ENCODE measurements at places on chromosomes 1 and 21.

- no peak for DNase-seq
These were observed 207.1 kb downstream of the NFIA start for GRCh38 chr1:61289232-61290098.

DNA sequence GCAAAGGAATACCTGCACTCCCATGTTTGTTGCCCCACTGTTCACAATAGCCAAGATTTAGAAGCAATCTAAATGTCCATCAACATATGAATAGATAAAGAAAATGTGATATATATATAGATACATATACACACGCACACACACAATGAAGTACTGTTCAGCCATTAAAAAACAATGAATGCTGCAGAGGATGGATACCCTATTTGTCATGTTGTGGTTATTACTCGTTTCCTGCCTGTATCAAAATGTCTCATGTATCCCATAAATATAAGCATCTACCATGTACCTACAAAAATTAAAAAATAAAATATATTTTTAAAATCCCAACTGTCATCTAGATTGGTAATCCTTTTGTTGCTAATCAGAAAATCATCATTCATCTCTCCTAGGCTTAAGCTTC is 634.8 kb upstream of the ADGRL2 start:
- no peak for DNase-seq

- no peak for DNase-seq
These were observed 5.8 kb upstream of the PEAR1 start for GRCh38 chr1:156887734-156888133.

- DNase-seq, result no peak
These were observed 66.2 kb upstream of the RNPC3 start for GRCh38 chr1:103459346-103459745.

GRCh38 chr1:42424201-42424600 is 31.6 kb downstream of the ZMYND12 start:
- DNase-seq, result no peak

GRCh38 chr1:182587093-182587492 is 2.0 kb downstream of the RNASEL start:
- no peak for DNase-seq

GRCh38 chr1:6624710-6625583 is at the start of gene THAP3:
THAP3 (plus strand) TSS chr1:6624868; CDS start chr1:6625219, 351 bp downstream.
- peak; percentile 85 for DNase-seq

DNA sequence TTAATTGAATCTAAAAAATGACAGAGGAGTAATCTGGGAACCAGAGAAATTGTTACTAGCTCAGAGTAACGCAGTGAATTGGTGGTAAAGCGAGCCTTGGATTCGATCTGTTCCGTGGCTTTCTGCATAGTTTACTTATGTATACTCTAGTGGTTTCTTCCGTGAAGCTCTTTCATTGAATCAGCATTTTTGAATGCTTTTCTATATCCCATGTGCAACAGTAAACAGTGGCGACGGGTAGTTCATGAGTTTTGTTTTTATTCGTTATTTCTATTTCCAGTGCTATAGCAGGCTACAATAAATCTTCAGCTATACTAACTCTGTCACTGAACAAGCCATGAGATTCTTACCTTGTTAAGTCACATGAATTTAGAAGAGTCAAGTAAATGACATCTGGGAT is 14.5 kb upstream of the MAP3K7CL start:
- DNase-seq, result no peak

DNA sequence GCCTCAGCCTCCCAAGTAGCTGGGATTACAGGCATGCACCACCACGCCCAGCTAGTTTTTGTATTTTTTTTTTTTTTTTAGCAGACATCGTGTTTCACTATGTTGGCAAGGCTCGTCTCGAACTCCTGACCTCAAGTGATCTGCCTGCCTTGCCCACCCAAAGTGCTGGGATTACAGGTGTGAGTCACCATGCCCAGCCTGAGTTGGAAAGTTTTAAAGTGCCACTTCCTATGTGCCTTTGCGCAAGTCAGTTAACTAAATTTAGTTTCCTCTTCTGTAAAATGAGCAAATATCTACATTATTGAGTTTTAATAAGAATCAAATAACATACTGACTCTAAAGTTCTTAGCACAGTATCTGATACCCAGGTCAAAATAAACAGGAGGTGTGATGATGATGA is 12.4 kb downstream of the SLC19A2 start:
- no peak for DNase-seq

DNA sequence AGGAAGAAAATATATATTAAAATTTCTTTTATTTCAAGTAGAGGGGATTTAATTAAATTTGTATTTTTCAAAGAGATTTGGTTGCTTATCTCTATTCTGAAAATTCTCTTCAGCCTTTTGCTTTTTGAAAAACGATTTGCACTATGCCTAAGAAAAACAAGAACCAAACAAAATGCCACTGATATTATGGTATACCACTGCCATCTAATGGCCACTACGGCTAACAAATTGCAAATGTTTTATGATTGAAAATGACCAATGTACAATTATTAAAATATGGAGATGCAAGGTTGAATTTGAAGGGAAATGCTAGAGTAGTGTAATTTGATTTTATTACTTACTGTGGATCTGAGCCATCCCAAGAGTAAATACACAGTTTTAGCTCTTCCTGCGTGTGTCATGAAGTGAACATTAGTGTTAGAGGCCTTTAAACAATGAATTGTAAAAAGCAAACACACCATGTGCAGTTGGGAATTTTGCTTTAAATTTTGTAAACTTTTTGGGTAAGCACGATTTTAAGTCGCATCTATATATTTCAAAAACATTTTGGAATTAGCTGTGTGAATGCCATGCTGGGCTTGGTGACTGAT is 137.4 kb upstream of the USP25 start:
- no peak for DNase-seq

- no peak for DNase-seq
These were observed 52.4 kb upstream of the GJA5 start for GRCh38 chr1:147812799-147813198.

DNA sequence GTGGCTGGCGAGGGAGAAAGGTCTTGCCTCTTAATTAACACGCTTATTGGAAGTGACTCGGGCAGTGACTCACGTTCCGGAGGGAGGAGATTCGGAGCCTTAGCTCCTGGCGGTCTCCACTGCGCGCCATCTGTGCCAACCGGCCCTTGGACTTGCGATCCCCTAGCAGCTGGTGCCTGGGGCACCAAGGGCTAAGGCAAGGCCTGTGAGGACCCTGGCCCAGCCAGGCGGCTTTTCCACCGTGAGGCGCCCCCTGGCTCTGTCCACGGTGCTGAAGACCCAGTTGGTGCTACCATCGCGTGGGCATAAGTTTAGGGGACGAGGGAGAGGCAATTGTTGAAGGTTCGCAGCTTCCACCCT is 1.3 kb upstream of the SYT6 start:
- DNase-seq, result no peak

DNA sequence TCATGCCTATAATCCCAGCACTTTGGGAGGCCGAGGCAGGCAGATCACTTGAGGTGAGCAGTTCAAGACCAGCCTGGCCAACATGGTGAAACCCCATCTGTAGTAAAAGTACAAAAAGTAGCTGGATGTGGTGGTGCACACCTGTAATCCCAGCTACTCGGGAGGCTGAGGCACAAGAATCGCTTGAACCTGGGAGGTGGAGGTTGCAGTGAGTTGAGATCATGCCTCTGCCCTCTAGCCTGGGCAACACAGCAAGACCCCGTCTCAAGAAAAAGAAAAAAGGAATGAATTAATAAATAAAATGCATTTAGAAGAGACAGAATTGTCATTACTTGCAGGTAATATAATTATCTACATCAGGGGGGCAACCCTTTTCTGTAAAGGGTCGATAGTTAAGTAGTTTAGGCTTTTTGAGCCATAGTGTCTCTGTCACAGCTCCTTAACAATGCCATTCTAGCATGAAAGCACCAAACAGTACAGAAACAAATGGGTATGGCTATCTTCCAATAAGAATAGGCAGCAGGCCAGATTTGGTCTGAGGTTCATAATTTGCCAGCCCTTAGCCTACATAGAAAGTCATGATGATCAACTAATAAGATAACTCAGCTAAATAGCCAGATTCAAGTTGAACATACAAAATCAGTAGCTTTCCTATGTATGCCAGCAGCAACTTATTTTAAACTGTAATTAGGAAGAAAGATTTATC is 56.8 kb downstream of the RPRD2 start:
- no peak for DNase-seq

GRCh38 chr21:39096754-39097153 is 86.5 kb downstream of the PSMG1 start:
- no peak for DNase-seq

GRCh38 chr1:29858646-29859045 is 622.3 kb downstream of the PTPRU start:
- no peak for DNase-seq

DNA sequence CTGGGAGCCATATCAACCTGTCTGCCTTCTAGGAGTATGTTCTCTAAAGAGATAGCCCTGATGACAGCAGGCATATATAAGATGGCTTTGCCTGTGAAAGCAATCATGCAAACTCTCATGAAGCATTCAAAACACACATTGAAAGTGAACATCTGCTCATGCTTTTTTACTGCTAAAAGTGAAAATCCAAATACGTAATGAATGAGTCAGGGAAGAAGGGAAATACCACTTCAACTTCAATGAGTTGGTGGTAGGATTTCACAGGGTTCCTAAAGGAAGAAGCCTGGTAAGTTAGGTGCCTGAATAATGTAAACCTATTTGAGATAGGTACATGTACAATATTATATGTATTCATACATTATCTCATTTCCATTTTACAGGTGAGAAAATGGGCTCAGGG is 50.5 kb upstream of the SLFNL1 start:
- DNase-seq, result no peak

GRCh38 chr1:85093644-85094043 is 45.3 kb upstream of the MCOLN3 start:
- no peak for DNase-seq

- DNase-seq, result no peak
These were observed 39.1 kb downstream of the FBXO2 start for GRCh38 chr1:11615090-11615489.

DNA sequence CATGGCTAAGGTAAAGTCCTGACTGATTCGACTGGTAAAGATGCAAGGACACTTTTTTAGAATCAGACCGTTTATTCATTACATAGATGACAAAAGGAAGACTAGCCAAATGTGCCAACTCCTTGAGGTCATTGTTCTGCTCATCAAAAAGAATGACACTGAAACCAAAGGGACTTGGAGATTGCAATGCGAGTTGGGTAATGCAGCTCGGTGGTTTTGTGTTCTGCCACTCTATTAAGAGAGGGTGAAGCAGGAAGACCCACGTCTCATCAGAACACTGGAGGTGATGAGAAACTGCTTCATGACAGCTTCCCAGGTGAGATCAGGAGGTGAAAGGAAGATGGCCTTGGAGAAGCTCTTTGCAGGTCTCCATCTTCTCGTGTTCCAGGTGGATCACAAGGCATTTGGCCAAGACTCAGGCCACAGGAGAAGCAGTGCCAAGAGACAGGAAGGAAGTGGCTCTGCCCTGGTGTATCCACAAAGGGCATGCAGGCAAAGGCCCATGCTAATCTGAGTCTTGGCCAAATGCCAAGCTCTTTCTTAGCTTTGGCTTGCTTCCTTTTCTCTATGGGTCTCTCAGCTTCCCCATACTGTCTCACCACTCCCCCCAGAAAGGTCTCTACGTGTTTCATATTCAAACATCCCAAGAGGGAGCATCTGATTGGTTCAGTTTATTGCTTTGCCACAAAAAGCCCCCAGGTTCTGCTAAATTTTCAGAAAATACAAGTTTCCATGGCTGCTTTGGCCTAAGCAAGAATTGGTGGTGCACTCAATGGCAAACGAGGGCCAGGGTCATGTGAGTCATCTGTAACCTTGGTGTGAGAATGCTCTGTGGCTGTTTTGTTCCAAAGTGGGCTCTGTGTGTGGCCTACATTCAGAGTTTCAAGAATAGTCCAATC is 5.7 kb upstream of the CCT8 start:
- no peak for DNase-seq

DNA sequence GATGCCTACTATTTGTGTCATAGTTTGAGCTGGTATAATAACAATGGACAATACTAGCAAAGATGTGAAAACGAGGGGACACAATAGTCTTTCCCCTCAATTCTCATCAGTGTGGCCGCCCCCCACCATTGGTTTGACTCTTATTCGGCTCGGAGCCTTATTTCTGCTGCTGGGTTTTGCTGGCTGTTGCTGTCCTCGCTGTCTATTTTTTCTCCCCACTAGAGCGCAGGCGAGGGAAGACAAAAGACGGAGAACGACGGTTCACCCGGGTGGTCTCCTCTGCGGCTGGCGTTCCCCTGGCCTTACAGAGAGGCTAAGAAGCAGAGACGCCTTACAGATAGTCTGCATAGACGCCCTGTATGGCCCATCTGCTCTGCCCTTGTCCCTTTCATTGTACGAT is 19.4 kb downstream of the CLIC6 start:
- no peak for DNase-seq

DNA sequence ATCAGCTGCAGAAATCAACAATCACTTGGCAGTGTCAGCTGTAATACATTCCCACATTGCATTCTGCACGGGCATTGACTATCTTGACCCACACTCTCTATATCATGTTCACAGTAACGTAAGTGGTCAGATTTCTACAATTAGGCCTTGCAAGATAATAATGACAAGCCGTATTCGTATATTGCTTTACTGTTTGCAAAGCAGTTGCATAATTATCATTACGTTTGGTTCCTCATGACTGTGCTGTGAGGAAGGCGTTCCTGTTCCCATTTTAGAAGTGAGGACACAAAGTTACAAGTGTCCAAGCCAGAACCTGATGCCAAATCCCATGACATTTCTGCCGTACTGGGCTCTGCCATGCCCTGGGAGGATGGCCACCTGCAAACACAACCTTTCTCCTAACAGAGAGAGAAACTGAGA is 53.5 kb upstream of the TARBP1 start:
- DNase-seq, result no peak

DNA sequence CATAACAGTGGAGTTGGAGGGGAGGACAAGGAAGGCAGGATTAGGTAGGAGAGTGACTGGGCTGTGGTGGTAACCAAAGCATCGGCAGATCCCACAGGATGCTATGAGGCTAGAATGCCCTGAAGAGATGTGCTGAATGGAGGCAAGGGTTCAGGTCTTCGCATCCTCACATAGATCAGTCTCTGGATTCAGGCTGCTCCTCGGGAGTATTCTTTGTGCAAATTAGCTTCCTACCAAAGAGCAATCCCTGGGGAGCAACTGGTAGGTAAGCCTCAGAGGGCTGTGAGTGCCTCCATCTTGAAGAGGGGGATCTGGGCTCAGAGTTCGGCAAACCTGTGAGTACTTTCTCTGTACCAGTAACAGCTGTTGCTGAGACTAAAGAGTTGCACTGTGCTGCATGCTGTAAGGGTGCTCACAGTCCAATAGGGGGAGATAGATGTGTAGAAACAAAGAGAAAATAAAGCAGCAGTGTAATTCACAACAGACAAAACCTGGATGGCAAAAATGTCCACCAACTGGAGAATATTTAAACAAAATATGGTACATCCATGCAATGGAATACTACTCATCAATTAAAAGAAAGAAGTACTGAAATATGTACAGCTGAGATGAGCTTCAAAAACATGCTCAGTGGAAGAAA is 322.4 kb upstream of the DEPDC1 start:
- no peak for DNase-seq

DNA sequence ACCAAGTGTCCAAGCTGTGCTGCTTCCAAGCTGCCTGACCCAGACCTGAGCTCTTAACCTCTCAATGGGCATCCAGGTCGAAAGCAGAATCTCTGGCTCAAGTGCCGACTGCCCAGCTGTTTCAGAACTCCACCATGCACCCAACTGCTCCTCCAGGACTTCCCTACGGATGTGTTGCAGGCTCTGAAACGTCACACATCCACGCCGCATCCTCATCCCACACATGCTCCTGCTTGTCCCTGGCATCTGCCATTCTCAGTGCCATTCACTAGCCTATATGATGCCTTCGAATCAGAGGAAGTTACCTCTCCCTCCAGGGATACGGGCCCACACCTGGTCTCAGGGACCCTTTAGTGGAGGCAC is 11.2 kb downstream of the PDZK1IP1 start:
- DNase-seq, result no peak
